Hepatocyte (in vitro differentiated cells): ENCODE measurements at places on chromosomes 12 and 14.

DNA sequence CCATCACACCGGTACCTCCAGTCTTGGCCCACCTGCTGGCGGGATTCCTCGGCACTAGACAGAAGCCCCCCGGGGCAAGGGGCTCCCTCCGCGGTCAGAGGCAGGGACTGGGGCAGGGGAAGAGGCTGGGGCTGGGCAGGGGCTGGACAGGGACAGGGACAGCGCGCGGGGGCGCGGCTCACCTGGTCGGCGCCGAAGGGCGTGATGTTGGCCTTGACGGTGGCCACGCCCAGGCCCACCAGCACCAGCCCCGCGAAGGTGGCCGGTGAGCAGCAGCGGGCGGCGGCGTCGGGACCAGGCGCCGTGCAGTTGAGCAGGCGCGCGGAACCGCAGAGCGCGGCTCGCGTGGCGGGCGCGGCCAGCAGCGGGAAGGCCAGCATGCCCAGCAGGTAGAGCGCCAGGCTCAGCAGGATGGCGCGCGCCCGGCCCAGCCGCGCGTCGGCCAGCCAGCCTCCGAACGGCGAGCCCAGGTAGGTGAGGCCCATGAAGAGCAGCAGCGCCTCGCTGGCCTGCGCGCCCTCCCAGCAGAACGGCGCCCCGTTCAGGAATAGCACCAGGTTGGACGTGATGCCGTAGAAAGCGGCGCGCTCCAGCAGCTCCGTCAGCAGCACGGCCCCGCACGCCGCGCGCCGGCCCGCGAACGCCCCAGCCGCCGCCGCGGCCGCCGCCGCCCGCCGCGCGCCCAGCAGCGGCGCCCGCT lies 392 bp downstream of the SLC15A4 start:
- no peaks in the 10 kb centered on the region for H3K36me3 ChIP-seq
- peaks cover 22% of the 10 kb centered on the region for H3K4me1 ChIP-seq
- peak; percentile 78 for DNase-seq
- H3K27ac ChIP-seq, result peak overlapping the region; percentile 95
- no peaks in the 10 kb centered on the region for H3K27me3 ChIP-seq

DNA sequence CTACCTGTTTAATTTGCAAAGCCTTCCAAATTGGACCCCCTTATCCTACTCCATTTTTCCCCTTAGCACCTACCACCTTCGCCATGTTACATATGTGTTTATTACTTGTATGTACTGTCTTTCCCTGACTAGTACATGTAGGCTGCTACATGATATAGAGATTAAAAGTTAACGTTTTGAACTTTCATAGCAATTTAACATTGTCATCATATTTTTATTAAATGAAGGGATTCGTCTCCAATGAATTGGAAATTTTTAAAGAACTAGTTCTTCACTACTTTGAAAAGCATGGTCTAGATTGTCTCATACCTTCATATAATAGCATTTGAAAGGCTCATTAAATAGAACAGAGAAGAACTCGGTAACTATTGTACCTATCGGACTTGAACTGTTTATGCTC lies 64.9 kb upstream of the REP15 start:
- no peaks in the 10 kb centered on the region for H3K36me3 ChIP-seq
- no peak overlapping the region for H3K4me3 ChIP-seq
- DNase-seq, result no peak
- H3K4me1 ChIP-seq, result no peaks in the 10 kb centered on the region
- H3K27me3 ChIP-seq, result no peaks in the 10 kb centered on the region

GRCh38 chr14:49702725-49703124 lies 9.8 kb downstream of the KLHDC1 start:
- no peaks in the 10 kb centered on the region for H3K4me1 ChIP-seq
- no peak for DNase-seq
- no peaks in the 10 kb centered on the region for H3K27me3 ChIP-seq
- peaks cover 3% of the 10 kb centered on the region for H3K36me3 ChIP-seq
- H3K27ac ChIP-seq, result no peak overlapping the region

GRCh38 chr12:81683881-81684280 lies 75.3 kb downstream of the PPFIA2 start:
- H3K27me3 ChIP-seq, result no peaks in the 10 kb centered on the region
- no peak overlapping the region for H3K4me3 ChIP-seq
- H3K36me3 ChIP-seq, result no peaks in the 10 kb centered on the region
- H3K4me1 ChIP-seq, result no peaks in the 10 kb centered on the region
- no peak for DNase-seq
- no peak overlapping the region for H3K27ac ChIP-seq

- H3K4me1 ChIP-seq, result peaks cover 42% of the 10 kb centered on the region
- no peaks in the 10 kb centered on the region for H3K27me3 ChIP-seq
Measured at GRCh38 chr12:106282457-106283097, 20.0 kb upstream of the TCP11L2 start.

- DNase-seq, result no peak
- H3K4me1 ChIP-seq, result no peaks in the 10 kb centered on the region
- no peaks in the 10 kb centered on the region for H3K27me3 ChIP-seq
- H3K27ac ChIP-seq, result peak overlapping the region; percentile 49
- no peaks in the 10 kb centered on the region for H3K36me3 ChIP-seq
Measured at GRCh38 chr12:89732522-89732921, 23.9 kb upstream of the ATP2B1 start.

DNA sequence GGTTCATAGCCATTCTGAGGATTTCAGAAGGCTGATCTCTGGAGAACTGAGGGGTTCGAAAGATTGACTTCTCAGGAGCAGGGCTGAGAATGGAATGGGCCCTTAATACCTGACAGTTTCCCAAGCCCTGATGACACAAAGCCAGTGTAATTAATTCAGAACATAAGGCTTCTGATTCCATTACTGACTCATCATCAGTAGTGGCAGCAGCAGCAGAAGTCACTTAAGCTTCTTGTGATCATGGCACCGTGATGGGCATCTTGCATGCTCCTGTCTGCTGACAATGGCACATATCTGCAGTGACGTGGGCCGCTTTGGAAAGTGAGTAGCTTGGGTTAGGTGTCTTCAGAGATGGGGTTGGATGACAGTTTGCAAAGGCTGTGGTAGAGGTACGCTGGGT lies 38.2 kb upstream of the GSG1 start:
- DNase-seq, result no peak
- no peak overlapping the region for H3K4me3 ChIP-seq
- H3K4me1 ChIP-seq, result no peaks in the 10 kb centered on the region
- no peak overlapping the region for H3K27ac ChIP-seq
- no peaks in the 10 kb centered on the region for H3K27me3 ChIP-seq

DNA sequence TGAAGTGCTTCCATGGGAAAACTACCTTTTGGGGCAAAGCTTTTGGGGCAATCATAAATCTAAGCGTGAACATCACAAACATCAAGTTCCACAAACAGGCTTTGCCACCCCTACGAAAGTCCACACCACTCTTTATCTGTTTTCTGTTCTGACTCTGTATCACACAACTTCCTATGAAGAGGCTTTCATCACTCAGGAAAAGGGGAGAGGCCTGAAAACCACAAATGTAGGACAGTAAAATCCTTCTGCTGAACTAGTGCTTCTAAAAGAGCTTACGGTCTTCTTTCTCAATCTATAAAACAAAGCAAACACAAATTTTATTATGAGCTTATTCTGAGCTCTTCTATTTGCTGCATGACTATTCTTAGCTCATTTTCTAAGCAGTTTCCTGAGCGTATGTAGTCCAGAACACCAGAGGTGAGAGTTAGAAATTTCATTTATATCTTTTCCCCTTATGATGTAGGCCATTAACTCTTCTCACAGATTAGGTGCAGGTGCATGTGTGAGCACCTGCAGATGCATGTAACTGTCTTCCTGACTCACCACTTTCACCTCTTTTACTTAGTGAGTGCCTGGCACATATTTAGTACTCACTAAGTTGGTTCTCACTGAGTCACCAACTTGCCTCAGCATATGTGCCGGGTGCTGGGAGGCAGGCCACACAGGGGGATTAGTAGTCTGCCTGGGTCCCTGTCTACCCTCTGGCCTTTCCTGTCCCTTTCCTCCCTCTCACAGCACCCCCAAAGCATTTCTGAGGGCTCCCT lies 32.9 kb upstream of the SYCP3 start:
- peaks cover 3% of the 10 kb centered on the region for H3K36me3 ChIP-seq
- no peaks in the 10 kb centered on the region for H3K27me3 ChIP-seq
- DNase-seq, result no peak
- H3K4me1 ChIP-seq, result peaks cover 3% of the 10 kb centered on the region

- H3K36me3 ChIP-seq, result no peaks in the 10 kb centered on the region
- no peak overlapping the region for H3K4me3 ChIP-seq
- no peaks in the 10 kb centered on the region for H3K27me3 ChIP-seq
Measured at GRCh38 chr12:57248934-57249742, 1.8 kb downstream of the STAC3 start.

GRCh38 chr12:112759786-112760185 lies 31.8 kb upstream of the RPH3A start:
- H3K27me3 ChIP-seq, result peaks cover 3% of the 10 kb centered on the region
- no peak overlapping the region for H3K4me3 ChIP-seq
- no peaks in the 10 kb centered on the region for H3K4me1 ChIP-seq
- no peaks in the 10 kb centered on the region for H3K36me3 ChIP-seq
- no peak for DNase-seq
- H3K27ac ChIP-seq, result no peak overlapping the region
